ENCODE measurements at places on chromosomes 1 and 21.

DNA sequence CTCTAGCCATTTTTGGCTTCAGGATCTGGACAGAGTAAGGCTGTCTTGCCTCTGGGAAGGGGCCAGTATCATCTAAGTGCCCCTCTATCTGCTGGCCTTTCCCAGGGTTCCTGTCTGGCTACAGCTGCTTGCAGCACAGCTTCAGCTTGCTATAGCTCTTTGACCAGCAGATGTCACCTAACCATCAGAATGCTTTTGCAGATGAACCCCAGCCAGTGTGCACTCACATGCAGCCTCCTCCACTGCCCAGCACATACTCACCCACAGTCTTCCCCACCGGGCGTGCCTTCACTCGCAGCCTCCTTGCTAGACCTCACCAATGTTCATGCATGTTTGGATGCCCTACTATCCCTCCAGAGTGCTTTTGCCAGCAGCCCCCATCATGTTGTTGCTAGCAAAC lies 769.0 kb downstream of the BRINP3 start:
- peak; percentile 34 for DNase-seq

DNA sequence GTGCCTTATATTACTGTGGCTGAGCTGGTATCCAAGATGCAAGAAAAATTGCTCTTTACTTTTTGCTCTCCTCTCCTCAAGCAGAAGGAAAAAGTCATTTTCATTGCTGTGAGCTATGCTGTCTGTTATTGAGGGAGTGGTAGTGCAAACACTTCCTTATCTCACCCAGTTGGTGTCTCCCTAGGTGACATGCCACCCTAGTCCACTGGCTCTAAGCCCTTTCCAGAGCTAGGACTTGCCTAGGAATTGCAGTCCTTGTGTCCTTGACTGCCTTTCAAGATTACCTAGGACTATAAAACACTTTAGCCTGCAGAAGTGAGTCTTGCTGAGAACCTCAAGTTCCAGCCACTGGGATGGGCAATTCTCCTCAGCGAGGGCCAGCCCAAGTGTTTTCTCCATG lies 458.3 kb downstream of the MRPL39 start:
- no peak for DNase-seq

- DNase-seq: no peak
Observed at GRCh38 chr21:38842079-38842478, 36.4 kb downstream of the ETS2 start.

GRCh38 chr1:33975961-33976360 lies 112.1 kb downstream of the HMGB4 start:
- DNase-seq: no peak

All from HT1080 (cell line).